ENCODE measurements at places on chromosomes 12 and 14.

DNA sequence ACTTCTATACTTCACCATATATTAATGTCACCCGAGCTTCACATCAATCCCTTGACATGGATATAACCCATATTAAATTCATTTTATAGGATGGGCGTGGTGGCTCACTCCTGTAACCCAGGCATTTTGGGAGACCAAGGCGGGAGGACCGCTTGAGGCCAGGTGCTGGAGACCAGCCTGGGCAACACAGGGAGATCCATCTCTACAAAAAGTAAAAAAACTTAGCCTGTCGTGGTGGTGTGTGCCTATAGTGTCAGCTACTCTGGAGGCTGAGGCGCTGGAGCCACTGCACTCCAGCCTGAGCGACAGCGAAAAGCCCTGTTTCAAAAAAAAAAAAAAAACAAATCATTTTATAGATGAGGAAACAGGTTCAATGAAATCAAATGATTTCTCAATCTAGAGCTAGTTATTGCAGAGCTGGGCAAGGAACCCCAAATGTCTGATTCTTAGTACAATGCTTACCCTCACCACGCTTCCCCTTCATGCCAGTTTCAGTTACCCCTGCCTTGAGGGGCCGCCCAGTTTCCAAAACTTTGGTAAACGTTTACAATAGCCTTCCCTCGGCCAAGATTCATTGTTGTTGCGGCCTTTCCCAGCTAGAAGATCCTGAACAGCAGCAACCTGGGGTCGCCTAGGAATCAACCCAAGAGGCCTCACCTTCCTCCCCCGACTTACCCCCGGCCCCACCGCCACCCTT, 751 bp downstream of the PSMB5 start:
- DNase-seq: no peak

- DNase-seq: no peak
These were observed 6.8 kb downstream of the USP5 start for GRCh38 chr12:6858799-6859198.

DNA sequence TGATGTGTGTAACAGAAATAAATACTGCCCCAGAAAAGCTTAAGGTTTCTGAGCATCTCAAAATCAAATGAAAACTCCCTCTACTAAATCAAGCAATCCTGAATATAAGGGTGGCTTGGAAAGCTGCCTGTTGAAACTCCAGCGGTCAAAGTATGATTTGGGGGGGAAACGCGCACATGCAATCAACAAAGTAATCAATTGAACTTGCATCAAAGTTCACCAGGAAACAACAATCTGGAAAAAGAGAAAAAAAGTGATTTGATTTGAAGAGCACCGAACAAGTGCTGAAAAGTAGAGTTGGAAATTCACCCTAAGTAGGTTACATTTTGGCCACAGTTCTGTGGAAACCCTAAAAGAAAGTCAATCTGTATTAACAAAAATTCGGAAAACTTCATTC, 700 bp downstream of the CNIH1 start:
- DNase-seq: no peak

DNA sequence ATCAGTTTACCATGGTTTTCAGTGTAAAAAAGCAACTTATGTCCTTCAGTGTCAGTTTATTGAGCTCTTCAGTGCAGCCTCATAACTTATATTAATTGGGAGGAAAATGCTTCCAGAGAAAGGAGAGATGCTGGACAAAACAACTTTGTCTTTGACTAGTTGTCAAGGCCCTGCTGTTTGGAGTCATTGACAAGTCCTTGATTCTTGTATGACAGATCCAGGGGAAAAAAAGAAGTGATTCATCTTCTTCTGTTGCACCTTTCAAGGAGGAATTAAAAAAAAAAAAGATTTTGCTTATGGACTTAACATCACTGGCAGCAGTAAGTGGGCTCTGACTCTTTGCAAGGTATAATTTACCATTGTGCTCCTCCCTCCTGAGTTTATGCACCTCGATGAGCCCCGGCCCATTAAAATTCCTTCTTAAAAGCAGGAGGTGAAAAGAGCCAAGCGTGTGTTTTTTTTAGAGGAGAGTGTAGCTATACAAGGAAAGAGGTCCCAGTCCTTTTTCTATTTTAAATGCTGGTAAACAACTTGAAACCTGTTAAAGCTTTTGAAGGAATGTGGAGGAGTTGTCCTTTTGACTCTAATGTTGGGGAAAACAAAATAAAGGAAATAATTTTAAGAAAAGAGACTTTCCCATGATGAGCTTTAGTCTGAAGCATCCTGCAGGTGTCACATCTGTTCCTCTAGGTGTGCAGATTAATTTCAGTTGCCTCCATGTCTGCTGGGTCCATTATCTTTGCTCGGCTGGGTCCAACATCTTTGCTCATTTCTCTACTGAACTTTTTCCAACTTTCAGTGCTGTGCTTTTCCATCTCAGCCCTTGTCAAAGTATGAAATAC, 431.6 kb downstream of the RAD51B start:
- no peak for DNase-seq

DNA sequence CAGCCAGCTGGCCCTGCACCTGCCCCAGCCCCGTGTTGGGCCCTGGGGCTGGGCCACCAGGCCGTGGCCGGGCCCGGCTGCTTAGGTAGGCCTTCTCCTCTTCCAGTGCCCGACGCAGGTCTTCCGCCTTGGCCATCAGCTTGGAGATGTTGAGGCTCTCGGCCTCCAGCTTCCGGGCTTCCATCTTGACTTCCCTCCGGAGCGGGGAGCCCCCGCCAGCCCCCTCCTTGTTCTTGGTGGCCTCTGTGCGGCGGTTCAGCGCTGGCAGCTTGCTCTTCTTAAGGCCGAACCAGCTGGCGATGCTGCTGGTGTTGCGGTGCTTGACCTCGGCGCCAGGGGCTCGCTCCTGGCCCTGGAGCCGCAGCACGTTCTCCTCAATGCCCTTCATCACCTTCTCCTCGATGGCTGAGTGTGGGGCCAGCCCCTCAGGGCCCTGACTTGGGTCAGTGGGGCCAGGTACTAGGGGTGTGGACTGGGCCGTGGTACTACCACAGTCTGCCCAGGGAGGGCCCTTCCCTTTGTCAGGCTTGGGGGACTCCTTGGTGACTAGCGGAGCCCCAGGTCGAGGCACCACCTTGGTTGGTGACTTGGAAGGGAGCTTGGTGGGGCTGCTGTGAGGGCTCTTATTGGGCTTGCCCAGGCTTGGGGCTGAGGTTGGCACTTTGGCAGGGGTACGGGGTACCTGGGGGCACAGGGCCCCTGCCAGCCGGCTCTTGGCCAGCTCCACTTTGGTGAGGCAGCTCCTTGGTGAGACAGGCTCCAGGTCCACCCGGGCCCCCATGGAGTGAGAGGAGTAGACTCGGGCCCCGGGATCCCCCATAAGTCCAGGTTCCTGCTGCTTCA, 33.2 kb downstream of the NCKAP5L start:
- DNase-seq: no peak

Data from esophagus muscularis mucosa (tissue), 4 donors.